ENCODE measurements at places on chromosomes 4 and X.

- no peak for DNase-seq
These were observed 608.1 kb downstream of the MID1IP1 start for GRCh38 chrX:39409246-39409917.

GRCh38 chr4:80188457-80188800, 8.9 kb upstream of the PRDM8 start:
- no peak for DNase-seq

DNA sequence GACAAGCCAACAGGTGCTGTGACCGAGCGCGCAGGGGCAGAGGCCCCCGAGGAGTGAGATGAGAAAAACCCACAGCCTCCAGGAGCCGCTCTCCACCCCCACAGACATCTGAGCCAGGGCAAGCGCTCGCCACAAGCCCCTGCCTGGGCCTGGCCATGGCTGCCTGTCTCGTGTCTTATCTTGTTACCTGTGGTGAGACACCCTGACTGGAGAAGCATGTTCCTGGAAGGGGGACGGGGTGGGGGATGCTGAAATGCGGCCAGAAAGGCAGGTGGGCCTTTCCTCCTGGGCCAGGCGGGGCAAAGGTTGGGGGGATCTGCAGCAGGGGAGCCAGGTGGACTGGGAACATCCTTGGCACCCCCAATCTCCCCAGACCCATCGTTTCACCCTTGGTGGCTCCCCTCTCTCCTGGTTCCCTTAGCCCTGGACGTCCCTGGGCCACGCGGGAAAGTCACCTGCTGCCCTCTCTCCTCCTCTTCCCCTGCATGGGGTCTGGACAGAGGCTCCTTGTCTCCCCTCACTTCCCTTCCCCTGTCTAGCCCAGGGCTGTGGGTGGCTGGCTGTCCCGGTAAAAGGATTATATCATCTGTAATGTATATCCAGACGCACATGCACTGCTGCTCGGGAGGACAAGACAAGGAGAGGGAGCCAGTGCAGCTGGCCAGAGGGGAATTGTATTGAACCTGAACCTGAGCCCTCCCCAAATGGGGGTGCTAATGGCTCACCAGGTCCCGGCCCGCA, 8.4 kb upstream of the DUSP9 start:
- no peak for DNase-seq

GRCh38 chr4:98939892-98940298, 11.0 kb upstream of the EIF4E start:
- DNase-seq: no peak

DNA sequence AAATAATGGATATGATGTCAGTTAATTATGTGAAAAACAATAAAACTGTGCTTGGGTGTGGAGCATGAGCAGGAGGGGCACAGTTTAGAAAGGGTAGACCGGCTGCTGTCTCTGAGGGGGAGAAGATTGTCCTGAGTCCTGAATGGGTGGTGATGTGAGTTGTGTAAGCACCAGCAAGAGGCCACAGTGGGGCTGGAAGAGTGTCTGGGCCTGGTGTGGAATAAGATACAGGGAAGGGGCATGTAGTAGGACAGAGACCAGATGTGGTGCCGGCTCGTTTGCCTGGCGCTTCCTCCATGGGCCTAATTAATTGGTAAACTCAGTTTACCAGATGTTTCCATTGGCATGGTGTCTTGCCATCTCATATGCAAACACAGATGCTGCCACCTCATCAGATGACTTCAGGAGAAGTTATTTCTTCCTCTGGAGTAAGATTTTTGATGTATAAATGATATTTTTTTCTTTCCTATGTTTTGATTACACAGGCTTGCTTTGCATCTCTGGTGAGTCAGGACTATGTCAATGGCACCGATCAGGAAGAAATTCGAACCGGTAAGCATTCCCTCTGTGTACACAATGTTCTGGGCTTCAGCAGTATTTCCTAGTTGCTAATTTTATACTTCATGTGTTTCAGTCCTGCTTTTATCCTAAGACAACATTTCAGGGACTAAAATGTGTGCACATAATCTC, 5.1 kb downstream of the MED28 start:
- no peak for DNase-seq

DNA sequence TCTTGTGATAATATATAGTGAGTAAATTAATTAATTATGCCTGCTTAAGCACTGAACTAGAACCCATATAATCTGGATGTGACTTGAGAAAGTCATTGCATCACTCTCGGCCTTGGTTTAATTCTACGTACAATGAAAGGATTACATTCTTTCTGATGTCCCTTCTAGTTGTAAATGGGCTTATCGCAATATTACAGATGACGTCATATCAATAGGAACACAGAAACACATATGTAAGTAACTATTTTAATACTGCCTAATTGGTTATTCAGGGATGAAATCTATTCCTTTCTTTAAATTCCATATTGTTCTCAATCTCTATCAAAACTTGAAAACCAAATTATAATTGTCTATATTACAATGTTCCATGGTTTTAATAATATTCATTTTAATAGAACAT, 504.6 kb downstream of the PRR32 start:
- DNase-seq: no peak

DNA sequence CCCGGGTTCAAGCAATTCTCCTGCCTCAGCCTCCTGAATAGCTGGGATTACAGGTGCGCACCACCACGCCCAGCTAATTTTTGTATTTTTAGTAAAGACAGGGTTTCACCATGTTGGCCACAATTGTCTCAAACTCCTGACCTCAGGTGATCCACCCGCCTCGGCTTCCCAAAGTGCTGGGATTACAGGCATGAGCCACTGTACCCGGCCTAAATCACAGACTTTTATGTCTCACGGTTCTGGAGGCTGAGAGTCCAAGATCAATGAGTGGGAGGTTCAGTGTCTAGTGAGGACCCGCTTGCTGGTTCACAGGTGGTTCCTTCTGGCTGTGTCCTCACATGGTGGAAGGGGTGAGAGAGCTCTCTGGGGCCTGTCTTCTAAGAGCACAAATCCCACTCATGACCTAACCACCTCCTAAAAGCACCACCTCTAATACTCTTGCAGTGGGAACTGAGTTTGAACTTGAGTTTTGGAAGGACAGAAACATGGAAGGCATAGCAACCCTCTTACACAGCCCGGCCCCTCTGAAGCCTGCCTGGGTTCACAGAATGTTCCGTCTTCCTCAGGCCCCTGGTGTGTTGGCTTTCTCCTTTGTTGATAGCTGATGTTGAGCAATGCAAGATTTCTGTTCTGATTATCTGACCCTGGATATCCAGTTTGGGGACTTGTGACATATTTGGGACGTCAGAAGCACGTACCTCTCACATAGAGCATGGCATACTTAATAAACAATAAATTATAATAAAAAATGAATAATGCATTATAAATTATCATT, 1.9 kb upstream of the AKAP17A start:
- no peak for DNase-seq

- no peak for DNase-seq
These were observed 194.4 kb downstream of the BCOR start for GRCh38 chrX:39903343-39903742.

- DNase-seq: no peak
These were observed 736.5 kb upstream of the FTHL17 start for GRCh38 chrX:31808357-31808756.

DNA sequence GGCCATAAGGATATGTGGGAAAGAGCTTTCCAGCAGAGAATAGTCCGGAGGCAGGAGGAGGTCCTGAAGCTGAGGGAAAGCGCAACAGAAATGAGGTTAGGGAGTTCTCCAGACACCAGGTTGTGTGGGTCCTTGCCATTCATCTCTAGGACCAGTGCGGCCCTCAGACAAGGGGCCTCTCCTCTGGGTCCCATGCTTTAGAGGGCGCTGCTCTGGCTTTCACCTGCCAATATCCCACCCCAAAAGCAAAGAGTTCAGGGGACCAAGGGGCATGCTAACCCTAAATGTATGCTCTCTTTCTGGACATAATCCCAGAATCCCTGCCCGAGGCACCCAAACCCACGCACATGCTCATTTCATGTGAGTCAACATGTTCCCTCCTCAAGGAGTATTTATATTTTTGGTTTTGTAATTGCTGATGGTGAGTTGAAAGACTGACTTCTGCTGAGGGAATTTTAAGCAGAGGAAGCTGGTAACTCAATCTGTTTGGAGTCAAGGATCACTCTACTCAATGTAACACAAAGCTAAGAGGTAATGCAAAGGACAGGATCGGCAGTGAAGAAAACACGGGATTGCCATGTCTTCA, 14.8 kb downstream of the RPL34 start:
- DNase-seq: no peak

- DNase-seq: no peak
These were observed 155.5 kb downstream of the RAB28 start for GRCh38 chr4:13328591-13328990.

DNA sequence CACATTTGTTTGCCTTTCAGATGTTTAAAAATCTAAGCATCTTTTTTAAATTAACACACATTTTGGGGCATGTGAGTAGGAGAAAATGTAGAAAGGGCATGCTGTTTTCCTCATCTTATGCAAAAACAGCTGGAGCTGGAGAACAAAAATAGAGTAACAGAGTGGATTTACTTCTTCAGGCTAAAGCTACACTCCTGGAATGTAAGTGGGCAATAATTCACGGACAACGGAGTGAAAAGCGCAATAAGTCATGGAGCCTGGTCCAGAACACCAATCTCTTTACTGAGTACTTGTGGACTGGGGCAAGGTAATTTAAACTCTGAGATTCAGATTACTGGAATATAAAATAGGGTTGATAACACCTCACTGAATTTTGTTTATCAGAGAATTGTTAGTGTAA, 1018.8 kb upstream of the HS3ST1 start:
- DNase-seq: no peak

- DNase-seq: no peak
These were observed 36.1 kb downstream of the NBDY start for GRCh38 chrX:56764975-56765791.

GRCh38 chr4:187286525-187286924, 562.9 kb upstream of the FAT1 start:
- no peak for DNase-seq

- no peak for DNase-seq
These were observed 69.2 kb downstream of the PHKA1 start for GRCh38 chrX:72644946-72645345.

DNA sequence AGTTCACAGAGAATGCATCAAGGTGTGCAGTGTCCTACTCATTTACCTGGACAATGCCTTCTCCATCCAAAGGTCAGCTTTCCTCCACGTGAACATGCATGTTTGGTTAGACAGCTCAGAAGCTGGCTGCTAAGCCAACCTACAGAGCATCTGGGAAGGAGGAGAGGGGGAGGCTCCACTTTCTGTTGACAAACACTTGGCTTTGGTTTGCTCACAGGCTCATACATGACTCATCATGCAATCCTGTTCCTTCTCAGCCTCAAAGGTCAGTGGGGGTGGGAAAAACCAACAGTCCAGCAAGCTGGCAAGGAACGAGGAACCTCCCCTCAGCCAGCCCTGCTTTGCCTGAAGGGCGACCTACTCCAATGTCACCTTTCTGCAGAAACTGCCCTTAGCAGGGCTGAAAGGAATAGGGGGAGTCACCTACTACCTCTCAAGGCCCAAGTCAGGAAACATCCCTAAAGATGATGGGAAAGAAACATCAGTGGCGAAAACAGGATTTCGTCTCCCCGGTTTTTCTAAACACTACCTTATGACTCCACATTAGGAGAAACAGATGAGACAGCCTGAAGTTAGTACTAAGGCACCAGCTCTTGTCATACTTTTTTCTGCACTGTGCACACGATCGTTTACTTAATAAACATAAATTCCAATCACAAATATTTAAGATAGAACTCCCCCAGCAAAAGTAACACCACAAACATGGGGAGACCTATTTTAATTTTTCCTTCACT, 37.9 kb downstream of the RELL1 start:
- DNase-seq: no peak

DNA sequence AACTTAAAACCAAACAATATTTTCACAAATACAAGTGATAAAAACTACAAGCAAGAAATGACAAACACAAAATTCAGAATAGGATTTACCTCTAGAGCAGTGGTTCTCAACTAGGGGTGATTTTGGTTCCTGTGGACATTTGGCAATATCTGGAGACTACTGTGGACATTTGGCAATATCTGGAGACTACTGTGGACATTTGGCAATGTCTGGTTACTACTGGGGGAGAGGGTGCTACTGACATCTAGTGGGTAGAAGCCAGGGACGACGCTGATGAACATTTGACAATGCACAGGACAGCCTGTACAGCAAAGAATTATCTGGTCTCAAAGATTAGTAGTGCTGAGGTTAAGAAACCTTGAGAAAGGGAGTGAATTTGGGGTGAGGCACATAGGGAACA, 169.8 kb downstream of the CLCN4 start:
- DNase-seq: no peak

DNA sequence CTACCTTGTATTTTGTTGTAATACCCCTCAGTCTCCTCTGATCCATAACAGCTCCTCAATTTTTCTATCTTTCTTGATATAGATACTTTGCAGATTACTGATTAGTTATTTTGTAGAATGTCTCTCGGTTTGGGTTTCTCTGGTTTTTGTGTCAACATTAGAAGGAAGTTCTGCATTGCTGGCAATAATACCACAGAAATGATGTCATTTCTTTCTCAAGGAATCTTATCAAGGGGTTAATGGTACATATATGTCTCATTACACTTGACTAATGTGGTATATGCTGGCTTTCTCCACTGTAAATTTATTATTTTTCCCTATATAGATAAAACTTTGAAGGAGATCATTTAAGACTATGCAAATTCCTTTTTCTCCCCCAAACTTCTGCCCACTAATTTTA, 183.6 kb upstream of the DKK2 start:
- DNase-seq: no peak

- no peak for DNase-seq
These were observed 39.2 kb downstream of the MTHFD2L start for GRCh38 chr4:74197080-74197479.

- DNase-seq: no peak
These were observed 38.4 kb downstream of the SLAIN2 start for GRCh38 chr4:48379587-48380180.

DNA sequence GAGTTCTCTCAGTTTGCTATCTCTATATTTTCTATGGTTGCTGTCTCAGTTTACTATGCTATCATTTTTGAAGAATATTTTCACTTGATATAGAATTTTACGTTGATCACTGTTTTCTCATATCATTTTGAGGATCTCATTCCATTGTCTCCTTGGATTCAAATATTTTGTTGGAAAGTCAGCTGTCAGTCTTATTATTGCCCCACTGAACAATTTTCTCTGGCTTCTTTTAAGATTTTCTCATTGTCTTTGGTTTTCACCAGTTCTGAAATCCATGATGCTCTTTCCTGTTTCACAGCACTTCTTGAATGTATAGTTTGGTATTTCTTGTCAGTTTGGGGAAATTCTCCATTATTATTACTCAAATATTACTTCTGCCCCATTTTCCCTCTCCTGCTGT, 81.1 kb downstream of the ENPP6 start:
- no peak for DNase-seq

- DNase-seq: no peak
These were observed 78.0 kb downstream of the GABRB1 start for GRCh38 chr4:47109379-47109778.

DNA sequence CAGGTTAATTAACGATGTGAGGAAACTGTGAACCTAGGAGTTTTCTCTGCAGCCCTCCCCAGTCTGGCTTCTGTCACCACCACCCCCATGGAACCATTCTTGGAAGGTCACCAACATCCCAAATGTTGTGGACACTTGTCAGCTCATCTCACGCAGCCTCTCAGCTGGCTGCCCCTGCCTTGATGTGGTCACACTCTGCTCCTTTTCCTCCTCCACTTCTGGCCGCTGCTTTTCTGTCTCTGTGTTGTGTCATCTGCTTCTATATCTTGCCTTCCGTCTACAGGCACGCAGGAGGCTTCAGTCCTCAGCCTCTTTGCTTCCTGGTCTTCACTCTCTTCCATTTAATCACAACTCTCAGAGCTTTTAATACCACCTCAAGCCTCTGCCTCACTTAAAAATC, 371.5 kb upstream of the SLIT2 start:
- DNase-seq: no peak

Measured in stimulated activated CD8-positive, alpha-beta memory T cell treated with anti-CD3 and anti-CD28 coated beads, Interleukin-15, amount 100 ng/mL, for 1 hour (primary cell).